ENCODE measurements at places on chromosomes 7 and 10. TPM values are rescaled to one million over a fixed set of nuclear protein-coding genes. Genes with fewer than 3 reads are reported as not detected.
A peak's percentile ranks its signal among the peaks of the same experiment; 100 is the strongest.

DNA sequence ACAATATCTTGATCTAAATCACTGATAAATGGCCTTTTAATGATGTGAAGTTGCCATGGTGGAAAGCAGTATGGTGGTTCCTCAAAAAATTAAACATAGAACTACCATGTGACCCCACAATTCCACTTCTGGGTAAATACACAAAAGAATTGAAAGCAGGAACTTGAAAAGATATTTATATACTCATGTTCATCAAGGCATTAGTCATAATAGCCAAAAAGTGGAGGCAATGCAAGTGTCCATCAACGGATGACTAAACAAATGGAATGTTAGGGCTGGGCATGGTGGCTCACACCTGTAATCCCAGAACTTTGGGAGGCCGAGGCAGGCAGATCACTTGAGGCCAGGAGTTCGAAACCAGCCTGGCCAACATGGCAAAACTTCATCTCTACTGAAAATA is 2.0 kb upstream of the DNAJC12 start:
- DNase-seq, result peak; percentile 28

- no peak for DNase-seq
These were observed 19.0 kb downstream of the CLEC2L start for GRCh38 chr7:139542308-139543151.

- peak; percentile 86 for DNase-seq
These were observed 2.1 kb upstream of the SHTN1 start for GRCh38 chr10:117007080-117007479.

DNA sequence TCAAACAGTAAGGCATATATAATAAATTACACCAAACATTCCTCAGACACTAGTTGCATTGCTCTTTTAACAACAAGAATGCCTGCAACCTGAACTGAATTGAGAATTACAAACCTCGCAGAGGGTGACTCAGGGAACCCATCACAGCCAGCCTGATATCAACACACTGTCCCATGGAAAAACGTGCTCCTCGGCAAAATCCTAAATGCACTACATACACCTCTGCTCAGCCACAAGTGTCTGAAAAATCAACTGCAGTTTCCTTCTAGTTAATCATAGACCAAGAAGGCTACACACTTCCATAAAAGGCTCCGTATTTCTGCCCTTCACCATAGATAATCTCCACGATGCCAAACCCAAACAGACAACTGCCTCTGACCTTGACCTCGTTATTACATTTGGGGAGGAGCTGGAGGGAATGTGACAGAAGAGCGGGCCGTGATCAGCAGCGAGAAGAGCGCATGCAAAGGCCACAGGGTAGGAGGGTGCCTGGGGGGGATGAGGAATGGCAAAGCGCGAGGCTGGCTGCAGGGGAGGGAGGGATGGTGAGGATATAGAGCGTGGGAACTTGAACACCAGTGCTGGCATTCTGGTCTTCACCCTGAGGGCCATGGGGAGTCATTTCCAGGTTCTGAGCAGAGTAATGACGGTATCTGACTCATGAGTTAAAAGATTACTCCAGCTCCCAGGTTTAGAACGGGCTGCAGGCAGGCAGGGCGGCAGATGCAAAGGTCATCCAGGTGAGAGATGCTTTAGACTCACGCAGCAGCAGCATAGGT is 201.9 kb upstream of the FRMD4A start:
- no peak for DNase-seq

DNA sequence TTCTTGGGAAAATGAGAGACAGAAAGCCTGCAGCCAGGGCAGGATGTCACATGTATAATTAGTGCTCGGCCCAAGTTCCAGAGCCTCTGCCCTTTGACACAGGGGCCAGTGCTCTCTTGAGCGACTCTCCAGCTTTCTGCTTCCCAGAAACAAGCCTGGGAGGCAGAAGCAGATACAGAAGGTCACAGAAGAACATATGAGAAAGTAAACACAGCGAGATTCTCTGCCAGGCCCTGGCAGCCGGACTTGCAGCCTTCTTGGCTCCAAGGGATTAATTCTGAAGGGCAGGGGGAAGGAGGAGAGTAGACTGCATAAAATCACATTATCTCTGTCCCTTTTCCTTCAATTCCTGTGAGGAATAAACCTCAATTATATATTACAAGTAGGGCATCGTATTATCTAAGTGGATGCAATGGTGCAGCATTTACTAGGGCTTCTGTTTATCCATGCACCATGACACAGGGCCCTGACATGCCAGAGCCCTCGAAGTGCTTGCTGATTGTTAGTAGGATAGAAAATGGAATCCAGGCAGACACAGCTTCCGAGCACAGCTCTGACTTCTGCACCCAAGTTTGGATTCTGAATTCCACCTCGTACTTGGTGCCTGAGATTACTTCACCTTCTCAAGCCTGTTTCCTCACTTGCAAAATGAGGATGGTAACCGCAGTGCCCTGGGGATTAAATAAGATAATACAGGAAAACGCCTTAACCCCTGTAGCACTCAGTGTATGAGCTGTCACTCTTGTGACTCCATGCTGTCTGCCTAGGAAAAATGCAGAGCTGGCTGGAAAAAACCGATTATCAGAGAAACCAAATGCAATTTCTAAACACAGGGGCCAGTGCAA is 536.5 kb downstream of the TNS3 start:
- peak; percentile 64 for DNase-seq

GRCh38 chr7:72037516-72037915 is 374.6 kb downstream of the CALN1 start:
- DNase-seq, result no peak

GRCh38 chr10:125186431-125187170 is 26.2 kb upstream of the CTBP2 start:
- no peak for DNase-seq

DNA sequence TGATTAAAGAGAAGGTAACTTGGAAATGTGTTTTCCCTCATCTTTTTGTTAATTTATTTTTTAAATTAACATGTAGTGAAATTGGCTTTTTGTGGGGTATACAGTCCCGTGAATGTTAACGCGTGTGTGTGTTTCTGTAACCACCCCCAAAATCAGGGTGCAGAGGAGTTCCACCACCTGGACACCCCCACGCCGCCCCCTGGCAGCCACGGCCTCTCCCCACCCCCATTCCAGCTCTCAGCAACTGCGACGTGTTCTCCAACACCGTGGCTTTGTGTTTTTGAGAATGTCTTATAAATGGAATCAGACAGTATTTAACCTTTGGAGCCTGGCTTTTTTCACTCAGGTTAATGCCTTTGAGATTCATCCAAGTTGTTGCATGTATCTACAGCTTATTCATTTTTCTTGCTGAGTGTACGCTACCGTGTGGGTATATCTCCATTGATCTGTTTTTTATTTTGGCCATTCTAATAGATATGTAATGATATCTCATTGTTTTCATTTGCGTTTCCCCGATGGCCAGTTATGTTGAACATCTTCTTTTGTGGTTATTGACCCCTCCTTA is 218.8 kb downstream of the EBF3 start:
- DNase-seq, result no peak

- DNase-seq, result peak; percentile 88
These were observed 33.5 kb downstream of the DPY19L1 start for GRCh38 chr7:35003679-35004303.

DNA sequence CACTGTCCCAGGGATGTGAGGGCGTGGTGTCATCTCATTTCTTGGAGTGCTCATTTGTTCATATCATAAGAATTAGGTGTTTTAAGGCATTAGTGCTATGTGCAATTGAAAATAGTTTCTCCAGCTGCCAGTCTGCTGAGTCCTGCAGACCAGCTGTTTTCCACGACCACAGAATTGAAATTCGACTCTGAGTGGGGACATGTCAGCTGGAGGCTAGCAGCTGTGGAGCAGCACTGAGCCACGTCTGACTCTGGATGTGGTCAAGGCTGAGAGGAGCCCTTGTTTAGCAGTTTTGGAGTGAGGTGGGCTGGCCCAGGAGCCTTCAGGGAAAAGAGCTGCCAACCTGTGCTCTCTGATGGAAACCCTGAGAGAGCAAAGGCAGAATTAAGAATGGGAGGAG is 156.3 kb upstream of the GRB10 start:
- peak; percentile 5 for DNase-seq

DNA sequence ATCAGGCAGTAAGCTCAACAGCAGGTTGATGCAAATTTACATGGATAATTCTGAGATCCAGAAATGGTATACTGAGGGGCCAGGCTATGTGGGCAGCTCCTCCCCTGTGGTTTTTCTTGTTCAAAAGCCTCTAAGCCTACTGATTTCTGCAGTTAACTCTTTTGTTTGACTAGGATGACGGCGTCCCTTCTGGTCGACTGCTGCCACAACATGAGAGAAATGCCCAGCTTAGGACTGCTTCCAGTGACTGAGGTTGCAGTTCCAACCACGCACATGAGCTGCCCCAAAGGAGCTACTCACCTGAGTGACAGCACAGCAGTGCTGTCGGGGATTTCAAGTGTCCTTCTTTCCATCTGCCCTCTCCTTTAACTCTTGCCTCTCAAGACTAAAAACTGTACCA is 973.0 kb upstream of the GHITM start:
- no peak for DNase-seq

GRCh38 chr10:19713800-19714525 is 102.3 kb upstream of the PLXDC2 start:
- DNase-seq, result no peak

GRCh38 chr10:72245949-72246525 is 27.7 kb upstream of the DDIT4 start:
- no peak for DNase-seq

- DNase-seq, result no peak
These were observed 26.3 kb downstream of the COL17A1 start for GRCh38 chr10:104059364-104059763.

DNA sequence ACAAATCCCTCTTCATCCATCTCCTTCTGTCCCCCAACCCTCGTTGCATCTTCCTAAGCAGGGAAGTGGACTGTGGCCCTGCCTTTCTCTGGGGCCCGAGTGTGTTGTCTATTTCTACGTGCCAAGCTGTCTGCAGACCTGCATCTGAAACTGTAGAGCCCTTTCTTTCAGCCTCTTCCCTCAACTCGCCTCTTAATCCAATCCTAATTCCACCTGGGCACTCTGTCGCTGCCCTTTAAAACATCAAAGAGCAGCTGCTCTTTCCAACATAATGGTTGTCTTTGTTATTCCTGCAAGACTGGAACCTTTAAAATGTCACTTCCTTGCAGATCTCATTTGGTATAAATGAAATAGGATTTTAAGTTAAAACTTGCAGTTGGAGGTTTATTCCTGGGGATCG is 21.5 kb upstream of the ADAM12 start:
- no peak for DNase-seq

DNA sequence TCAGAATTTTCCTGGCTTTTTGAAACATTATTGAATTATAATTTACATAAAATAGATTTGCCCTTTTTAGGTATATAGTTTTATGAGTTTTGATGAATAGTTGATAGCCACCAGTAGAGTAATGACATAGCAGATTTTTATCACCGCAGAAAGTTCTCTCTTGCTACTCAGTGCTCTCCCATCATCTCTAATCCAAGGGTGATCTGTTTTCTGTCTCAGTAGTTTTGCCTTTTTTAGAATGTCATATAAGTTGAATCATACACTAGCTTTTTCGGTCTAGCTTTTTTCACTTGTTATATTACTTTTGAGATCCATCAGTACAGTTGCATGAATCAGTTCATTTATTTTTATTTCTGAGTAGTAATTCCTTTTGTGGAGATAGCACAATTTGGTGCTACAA is 17.9 kb downstream of the RSBN1L start:
- DNase-seq, result no peak

GRCh38 chr7:138891446-138891810 is 89.8 kb downstream of the KIAA1549 start:
- DNase-seq, result peak; percentile 62

DNA sequence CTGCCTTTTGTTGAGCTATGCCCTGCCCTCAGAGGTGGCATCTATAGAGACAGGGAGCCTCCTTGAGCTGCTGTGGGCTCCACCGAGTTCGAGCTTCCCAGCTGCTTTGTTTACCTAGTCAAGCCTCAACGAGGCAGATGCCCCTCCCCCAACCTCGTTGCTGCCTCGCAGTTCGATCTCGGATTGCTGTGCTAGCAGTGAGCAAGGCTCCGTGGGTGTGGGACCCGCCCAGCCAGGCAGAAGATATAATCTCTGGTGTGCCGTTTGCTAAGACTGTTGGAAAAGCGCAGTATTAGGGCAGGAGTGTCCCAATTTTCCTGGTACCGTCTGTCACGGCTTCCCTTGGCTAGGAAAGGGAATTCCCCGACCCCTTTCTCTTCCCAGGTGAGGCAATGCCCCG is 88.4 kb upstream of the CDK6 start:
- no peak for DNase-seq

- DNase-seq, result no peak
These were observed 36.8 kb upstream of the EBF3 start for GRCh38 chr10:130000918-130001317.

DNA sequence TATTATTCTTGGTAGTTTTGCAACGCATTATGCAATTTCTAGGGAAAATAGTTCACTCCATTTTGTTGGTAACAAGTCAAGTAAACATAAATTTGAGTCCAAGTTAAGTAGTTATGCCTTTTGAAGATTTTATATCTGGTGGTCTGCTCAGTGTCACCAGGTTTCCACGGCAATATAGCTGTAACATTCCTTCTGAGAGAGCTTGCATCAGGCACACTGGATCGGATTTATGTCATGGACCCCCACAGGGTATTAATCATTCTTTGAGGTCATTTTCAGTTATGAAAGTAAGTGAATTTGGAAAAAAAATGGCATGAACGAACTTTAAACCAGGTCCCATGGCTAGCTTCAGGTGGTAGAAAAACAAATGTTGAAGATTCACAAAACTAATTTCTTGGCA is 136.3 kb downstream of the POLR1F start:
- no peak for DNase-seq

GRCh38 chr7:69941077-69941651 is 342.9 kb downstream of the AUTS2 start:
- DNase-seq, result no peak

GRCh38 chr7:100157334-100158228 is 942 bp downstream of the TRAPPC14 start:
- DNase-seq, result peak; percentile 74

DNA sequence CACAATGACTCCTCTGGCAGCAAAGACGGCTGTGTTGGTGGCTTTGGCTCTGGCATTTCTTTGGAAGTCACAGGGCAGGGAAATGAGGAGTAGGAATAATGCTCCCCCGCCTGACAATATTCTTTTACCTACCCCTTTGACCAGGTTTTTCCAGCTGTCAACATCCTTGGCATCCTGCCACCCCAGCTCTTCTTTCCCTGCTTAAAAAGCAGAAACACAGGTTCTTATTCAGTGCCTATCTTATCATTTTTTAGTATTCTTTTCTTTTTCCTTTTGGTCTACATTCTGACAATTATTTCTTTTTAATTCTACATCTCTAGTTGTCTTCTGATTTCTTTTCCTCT is 97.7 kb downstream of the CREB5 start:
- no peak for DNase-seq

The TRIM4 gene
- 34.5 TPM for total RNA-seq

The HOXA7 gene
- total RNA-seq, result 3.4 TPM

The DGKI gene
- 21.1 TPM for total RNA-seq

The SORBS1 gene
- total RNA-seq, result 1.2 TPM

The UTF1 gene
- total RNA-seq, result not detected

The AGAP5 gene
- 3.9 TPM for total RNA-seq

The CAMK2B gene
- 2.5 TPM for total RNA-seq

The IFIT1 gene
- total RNA-seq, result 15.2 TPM

The MMP21 gene
- total RNA-seq, result not detected

The CXCL12 gene
- 364 TPM for total RNA-seq
